HCEC 1CT (cell line): ENCODE measurements at places on chromosomes 12 and 14.

GRCh38 chr12:106227641-106228319 lies 20.0 kb downstream of the CKAP4 start:
- no peak for DNase-seq

DNA sequence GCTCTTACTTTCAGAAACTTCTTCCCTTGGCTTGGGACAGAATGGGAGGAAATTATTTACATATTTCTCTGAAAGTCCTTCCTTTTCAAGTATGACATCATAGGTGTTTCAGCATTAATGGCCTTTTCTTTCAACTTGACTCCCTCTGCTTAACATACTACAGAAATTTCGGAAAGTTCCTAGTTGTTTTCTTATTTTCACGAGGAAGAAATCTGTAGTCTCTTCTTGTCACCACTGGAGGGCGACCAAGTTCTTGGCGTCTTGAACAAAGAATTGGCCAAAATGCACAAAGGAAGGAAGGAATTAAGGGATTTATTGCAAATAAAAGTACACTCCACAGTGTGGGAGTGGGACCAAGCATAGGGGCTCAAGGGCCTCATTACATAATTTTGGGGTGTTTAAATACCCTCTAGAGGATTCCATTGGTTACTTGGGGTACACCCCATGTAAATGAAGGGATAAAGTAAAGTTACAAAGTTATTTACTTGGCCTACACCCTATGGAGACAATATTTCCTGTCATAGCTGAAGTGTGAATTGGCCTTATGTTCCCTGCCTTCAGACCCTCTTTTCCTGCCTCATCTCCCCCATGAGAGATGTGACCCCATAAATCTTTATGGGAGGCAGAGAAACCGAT lies 70.4 kb downstream of the RPL10L start:
- no peak for DNase-seq

DNA sequence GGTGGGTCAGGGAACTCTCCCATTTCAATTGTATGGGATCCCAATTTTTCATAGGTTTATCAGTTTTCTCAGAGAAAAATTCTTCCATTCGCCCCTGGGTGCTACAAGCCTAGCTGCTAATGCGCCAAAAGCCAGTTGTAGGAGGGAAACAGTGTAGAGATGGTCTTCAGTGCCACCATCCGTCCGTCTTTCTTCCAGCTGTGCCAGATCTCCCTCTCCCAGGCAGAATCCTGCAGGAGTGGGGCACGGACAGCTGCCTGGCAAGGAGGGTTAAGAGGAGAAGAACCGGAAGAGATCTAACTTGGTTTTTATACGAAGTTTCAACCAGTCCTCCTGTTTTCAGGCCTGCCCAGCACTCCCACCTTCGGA lies 38.9 kb upstream of the FUT8 start:
- DNase-seq: no peak

- DNase-seq: no peak
Measured at GRCh38 chr12:6959058-6959804, 8.1 kb downstream of the PTPN6 start.

- no peak for DNase-seq
Measured at GRCh38 chr14:103762036-103762435, 46.4 kb downstream of the ZFYVE21 start.

GRCh38 chr14:96617635-96618034 lies 115.5 kb downstream of the PAPOLA start:
- DNase-seq: no peak

- DNase-seq: no peak
Measured at GRCh38 chr14:77909911-77910310, 110.0 kb downstream of the ADCK1 start.

GRCh38 chr14:20836668-20837338 lies 34.2 kb upstream of the RNASE1 start:
- peak; percentile 6 for DNase-seq
